DND-41 (cell line): ENCODE measurements at places on chromosomes 13 and 19.

GRCh38 chr19:687569-688166, 7.6 kb downstream of the PRSS57 start:
- DNase-seq = no peak

GRCh38 chr19:57771417-57771816, 1.9 kb downstream of the ZNF586 start:
- DNase-seq = no peak

DNA sequence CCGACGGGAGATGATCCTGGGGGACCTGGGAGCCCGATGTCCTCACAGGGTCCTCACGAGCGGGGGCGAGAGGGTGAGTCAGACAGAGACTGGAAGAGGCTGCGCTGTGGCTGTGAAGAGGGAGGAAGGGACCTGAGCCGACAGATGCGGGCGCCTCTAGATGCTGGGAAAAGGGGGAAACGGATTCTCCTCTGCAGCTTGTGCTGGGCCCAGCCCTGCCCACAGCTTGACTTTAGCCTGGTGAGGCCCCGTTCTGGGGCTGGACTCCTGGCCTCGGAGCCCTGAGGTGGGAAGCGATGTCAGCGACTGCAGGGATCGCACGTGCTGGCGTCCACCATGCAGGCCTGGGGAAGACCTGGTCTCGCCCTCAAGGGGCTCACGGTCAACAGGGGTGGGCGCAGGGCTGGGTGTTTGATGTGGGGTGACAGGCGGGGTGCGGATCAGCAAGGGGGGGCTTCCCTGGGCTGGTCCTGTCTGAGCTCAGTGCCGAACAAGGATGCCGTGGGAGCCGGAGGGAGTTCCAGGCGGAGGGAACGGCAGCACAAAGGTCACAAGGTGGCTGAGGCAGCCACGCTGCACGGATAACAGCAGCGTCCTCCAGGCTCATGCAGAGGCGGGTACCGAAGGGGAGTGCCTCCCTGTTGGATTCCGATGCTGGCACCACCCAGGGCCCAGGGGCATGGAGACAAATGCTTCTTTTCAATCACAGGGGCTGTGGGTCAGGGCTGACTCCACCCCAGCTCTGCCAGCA, 31.8 kb downstream of the PIP5K1C start:
- DNase-seq = no peak

DNA sequence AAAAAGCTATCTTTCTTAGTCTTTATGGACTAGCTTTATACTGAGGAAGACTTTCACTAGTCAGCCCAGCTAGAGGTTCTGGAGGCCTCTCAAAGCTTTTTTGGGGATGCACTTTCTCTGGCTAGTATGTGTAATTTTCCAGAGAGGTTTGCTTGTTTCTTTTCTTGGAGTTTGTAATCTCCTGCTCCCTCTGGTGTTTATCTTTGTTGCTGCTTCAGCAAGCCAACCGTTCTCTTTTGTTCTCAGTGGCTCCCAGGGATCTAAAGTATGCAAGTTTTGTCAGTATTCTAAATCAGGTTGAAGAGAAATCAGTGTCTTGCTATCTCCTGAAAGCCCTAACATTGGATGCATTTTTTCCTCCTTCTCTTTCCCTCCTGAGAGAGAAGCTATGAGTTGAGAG, 121.1 kb upstream of the MYO16 start:
- DNase-seq = no peak

- DNase-seq = no peak
These were observed 667 bp downstream of the ZNF878 start for GRCh38 chr19:12052091-12052496.

- no peak for DNase-seq
These were observed 2.7 kb upstream of the RASA3 start for GRCh38 chr13:114134944-114135610.

DNA sequence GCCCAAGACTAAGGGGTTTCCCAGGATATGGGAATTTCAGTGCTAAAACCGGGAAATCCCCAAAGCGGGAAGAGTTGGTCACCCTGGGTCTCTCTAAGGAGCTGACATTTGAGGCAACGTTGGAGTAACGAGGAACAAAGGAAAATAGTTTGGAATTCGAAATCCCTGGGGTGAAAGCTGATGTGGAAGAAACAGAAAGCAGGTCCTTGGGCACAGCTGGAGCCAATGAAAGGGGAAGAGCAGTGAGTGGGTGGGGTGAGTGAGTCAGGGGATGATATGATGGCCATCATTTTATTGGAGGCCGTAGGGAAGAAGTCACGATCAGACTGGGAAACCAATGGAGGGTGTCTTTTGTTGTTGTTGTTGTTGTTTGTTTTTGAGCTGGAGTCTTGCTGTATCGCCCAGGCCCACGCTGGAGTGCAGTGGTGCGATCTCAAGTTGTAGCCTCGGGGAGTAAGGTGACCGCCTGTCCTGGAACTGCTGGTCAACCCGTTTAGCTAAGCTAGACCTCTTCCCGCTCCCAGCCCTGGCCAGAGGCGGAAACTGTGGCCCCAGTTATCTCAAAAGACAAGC, 3.4 kb upstream of the RFX2 start:
- no peak for DNase-seq

- DNase-seq = no peak
These were observed 34.9 kb downstream of the LRCH1 start for GRCh38 chr13:46587807-46588418.

- DNase-seq = no peak
These were observed 1159.8 kb upstream of the MIR17HG start for GRCh38 chr13:90187478-90188350.

DNA sequence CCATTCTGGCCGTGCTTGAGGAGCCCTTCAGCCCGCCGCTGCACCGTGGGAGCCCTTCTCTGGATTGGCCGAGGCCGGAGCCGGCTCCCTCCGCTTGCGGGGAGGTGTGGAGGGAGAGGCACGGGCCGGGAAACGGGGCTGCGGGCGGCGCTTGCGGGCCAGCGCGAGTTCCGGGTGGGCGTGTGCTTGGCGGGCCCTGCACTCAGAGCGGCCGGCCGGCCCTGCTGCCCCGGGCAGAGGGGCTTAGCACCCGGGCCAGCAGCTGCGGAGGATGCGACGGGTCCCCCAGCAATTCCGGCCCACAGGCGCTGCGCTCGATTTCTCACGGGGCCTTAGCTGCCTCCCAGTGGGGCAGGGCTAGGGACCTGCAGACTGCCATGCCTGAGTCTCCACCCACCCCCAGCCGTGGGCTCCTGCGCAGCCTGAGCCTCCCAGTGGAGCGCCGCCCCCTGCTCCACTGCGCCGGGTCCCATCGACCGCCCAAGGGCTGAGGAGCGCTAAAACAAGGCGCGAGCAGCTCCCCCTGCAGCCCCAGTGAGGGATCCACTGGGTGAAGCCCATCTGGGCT, 76.5 kb downstream of the PCDH20 start:
- no peak for DNase-seq

- DNase-seq = no peak
These were observed 8.4 kb downstream of the FAM124A start for GRCh38 chr13:51230477-51231105.

- no peak for DNase-seq
These were observed 134.6 kb downstream of the KATNAL1 start for GRCh38 chr13:30172593-30173302.

GRCh38 chr19:50238043-50238442, 34.6 kb downstream of the MYH14 start:
- no peak for DNase-seq

DNA sequence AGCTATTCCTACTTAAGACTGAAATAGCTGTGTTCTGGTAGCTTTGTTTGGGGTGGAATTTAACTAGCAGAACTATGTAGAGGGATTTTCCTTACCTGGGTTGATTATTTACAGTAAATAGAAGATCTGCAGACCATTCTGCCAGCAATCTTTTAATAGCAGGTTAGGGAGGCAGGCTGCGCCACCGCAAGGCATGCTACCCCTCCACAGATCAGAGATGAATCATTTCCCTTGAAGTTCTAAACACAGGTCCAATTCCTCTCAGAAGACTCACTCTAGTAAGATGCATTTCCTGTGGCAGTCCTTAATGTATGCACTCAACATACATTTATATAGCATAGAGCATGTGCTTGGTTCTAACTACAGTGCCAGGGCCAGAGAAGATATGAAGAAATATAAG, 109.0 kb downstream of the TNFRSF19 start:
- no peak for DNase-seq

- no peak for DNase-seq
These were observed 122.4 kb upstream of the LSM14A start for GRCh38 chr19:34049944-34050343.

- no peak for DNase-seq
These were observed 68.3 kb upstream of the NPAS1 start for GRCh38 chr19:46951171-46951986.

GRCh38 chr19:33863436-33863835, 66.8 kb downstream of the KCTD15 start:
- no peak for DNase-seq

DNA sequence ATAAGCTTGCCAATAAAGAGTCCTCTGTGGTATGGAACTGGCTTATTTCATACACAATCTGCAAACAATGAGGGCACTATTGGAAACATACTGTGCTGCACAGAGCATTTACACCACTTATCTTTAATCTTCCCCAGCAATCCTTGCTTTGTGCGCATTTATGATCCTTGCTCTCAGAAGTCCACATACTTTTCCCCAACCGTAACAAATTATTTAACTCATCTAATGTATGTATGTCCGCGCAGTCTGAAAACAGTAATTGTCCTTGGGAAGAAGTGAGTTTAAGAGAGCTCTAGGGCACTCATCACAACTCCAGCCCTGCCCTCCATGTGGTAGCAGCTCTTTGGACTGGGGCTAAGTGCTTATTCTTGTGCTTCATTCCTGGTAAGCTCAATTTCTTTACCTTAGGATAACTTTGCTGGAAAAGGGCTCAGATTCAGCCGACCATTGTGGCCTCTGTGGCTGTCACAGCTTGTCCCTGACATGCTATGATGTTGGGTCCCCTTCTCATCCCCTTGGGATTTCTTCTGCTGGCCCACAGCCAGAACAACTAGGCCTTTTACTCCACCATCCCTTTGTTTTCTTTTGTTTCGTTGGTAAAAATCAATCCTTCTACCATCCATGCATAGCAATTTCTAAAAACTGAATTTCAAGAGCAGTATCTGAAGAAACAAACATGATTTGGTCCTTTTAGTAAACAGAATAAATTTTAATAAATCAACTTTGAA, 152.7 kb downstream of the TNFRSF19 start:
- no peak for DNase-seq

DNA sequence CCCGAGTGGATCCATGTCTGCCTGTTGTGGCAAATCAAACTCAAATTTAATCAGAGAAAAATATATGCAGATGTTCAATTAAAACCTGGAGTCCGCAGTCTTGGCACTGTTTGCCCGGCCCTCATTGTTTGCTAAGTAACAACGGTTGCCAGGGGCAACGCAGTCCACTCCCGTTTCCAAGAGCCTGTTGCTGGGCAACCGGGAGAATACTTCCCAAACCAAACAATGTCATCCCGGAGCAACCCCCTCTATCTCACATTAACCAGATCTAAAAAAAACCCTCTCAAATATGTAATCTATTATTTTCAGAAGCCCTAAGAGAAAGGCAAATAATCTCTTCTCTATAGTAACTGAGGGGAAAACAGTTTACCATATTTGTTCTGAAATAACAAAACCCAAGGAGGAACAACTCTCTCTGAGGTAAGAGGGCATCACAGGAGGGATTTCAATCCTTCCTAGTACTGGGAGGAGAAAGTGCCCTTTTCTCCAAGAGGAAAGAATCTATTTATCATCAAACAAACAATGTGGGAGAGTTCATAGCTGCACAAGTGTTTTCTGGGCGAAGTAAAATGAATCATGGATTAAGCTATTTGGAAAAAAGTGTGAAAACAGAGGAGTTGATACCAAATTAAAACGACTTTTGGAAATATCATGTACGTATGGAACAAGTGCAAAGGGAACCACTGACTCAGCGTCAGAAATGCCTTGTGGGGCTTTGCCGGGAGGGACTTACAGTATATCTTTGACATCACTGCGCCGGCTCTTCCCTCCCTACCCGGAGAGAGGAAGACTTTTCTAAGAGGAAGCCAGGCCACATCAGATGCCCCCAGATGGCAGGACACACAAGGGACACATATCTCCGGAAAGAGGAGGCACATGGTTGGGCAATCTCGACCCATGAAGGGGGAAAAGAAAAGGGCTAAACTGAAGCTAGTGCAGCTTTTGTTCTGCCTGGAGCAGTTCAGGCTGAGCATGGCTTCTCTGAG, 43.3 kb downstream of the RFX2 start:
- no peak for DNase-seq

DNA sequence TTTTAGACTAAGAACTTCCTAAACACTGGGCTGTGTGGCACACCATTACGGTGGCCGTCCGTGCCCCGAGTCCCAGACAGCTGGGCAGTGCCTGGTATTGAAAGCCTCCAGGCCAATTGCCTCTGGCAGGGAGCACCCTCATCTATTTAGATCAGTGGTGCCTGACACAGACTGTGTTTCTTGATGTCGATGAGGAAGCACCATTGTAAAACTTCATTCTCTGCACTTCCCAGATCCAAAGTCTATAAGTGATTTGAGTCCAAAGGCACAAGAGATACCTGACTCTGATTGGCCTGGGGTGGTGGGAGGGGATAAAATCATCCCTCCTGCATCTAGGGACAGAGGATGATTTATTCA, 8.5 kb upstream of the STK24 start:
- no peak for DNase-seq

DNA sequence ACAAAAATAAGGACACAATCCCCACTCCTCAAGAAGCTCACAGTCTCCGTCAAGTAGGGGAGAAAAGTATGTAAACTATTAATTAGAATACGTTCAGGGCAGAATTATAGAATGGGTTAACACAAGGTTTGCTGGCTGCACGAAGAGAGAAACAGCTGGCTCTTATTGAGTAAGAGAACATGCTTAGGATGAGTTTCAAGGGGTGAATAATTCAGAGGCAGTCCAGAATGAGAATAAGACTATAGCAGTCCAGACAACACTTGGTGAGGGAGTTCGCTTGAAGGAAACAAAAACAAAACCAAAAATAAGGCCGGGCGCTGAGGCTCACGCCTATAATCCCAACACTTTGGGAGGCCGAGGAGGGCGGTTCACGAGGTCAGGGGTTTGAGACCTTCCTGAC, 61.9 kb downstream of the THSD1 start:
- no peak for DNase-seq

DNA sequence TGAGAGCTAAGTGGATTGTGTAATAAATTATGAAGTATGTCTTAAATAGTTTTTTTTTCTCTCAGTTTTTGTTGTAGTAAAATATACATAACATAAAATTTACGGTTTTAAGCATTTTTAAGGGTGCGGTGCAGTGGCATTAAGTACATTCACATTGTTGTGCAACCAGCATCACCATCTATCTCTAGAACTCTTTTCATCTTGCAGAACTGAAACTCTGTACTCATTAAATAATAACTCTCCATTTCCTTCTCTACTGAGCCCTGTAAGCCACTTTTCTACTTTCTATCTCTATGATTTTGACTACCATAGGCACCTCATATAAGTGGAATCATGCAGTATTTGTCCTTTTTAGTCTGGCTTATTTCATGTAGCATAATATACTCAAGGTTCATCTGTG, 87.1 kb downstream of the GJA3 start:
- DNase-seq = no peak
